Stimulated activated naive B cell treated with anti-CD40 and anti-IgM and Interleukin-4, amounts not matched to agents 10 μg/mL and 1 μg/mL and 100 μg/mL, for 72 hours (primary cell): ENCODE measurements at places on chromosomes 2 and 18.

GRCh38 chr2:32756074-32756727 lies 128.4 kb downstream of the TTC27 start:
- DNase-seq, result no peak

DNA sequence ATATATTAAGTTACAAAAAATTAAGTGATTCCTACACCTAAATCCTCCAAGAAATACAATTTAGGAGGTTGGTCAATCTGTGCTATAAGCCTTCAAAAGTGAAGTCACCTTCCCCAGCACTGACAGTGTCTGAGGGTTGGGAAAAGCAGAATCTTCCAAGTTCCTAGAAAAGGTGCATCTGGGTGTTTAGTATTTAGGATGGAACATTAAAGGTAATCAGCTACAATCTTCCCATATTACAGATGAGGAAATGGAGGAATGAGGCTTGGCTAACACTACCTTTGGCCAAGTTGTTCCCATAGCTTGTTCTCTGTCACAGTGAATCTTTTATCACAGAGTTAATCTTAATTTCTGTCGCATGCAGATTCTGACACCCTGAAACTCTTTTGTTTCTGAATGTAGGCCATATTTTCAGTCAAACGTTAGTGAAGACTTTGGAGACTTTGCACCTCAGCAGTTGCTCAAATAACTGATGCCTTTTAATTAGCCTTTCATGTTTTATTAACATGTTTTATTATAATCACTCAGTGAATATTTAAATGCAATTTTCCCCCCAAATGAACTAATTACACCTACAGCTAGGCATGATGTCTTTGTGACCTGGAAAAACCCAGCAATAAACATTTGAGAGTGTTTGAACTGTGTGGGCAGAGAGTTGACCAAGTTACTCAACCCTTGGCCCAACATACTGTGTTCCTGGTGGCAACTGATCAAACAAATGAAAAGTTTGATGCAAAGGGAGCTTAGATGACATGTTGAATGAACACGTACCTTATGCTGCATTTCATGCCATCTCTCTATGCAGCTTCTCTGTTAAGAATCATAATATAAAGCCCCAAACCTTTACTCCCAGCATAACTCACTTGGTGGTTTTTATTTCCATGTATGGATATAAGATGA lies 17.6 kb downstream of the FN1 start:
- no peak for DNase-seq

DNA sequence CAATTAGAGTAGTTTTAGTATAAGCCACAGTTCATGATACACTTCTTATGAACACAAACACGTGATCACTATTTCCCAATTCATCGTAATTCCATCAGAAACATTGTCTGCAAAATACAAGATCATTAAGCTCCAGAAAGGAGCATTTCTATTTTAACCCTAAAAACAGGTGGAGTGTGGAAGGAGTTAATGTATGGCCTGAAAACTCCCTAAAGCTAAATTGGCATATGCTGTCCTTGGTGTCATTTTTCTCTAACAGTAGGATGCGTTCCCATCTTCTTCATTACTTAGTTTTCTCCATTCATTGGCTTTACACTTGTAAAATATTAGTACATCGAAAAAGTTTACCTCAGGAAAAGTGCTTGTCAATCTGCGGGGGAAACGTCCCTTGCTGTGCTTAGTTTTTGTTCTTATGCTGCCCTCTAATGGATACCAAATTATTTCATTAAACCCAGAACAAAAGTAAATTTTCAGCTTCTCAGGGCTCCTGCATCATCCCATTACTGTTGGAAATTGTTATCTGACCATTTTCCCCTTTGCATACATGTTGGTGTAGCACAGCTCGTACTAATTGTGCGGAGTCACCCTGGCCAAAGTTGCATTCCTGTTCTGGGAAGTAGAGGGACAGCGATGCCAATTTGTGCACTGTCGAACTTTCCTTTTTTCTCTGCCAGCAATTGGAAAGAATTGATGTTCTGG lies 153.4 kb downstream of the GPD2 start:
- no peak for DNase-seq

DNA sequence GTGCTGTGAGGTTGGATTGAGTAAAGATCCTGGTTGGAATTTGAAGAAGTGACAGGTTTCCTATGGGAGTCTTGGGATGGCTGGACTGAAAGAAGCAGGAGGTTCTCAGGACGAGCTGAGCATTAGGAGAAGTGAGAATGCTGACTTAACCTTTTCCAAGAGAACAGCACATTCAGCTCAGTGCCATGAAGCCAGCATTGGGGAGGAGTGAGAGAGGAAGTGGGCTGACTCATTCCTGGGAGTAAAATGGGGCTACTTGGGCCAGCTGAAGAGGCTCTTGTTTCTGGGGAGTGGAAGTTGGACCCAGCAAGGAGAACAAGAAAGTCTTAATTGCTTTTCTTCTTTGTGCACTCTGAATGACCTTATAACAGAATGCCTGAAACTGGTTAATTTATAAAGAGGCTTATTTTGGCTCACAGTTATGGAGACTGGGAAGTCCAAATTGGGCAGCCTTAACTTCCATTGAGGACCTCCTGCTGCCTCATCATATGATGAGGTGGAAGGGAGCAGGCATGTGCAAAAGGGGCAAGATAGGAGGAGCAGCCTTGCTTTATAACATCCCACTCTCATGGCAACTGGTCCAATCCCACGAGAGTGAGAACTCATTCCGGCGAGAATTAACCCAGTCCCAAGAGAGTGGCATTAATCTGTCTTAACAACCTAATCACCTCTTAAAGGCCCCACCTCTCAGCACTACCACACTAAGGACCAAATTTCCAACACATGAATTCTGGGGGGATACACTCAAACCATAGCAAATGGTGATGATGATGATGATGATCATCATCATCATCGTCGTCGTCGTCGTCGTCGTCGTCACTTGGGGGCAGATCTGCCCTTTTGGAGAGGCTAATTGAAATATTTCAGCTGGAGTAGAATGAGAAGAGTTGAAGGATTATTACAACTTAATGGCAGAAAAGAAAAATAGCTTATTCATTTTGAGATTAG lies 26.1 kb downstream of the DGUOK start:
- no peak for DNase-seq

DNA sequence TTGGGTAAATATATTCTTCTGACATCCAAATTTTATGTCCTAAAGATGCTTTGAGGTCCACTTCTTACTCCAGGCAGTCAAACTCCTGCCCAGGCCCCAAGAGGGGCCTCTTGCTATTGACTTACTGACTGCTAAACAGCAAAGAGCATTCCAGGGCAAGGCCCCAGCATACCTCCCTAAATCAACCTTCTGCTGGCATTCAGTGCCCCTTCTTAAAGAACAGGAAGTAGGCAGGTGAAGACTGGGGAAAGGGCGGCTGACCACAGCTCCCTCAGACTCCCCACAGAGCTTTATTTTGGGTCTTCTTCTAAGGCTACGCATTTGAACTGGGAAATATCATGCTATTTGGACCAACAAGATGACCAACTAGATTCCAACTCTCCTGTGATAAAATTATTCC lies 68.9 kb downstream of the USP40 start:
- no peak for DNase-seq

- DNase-seq, result no peak
Observed at GRCh38 chr2:234259440-234259839, 208.9 kb downstream of the SPP2 start.

DNA sequence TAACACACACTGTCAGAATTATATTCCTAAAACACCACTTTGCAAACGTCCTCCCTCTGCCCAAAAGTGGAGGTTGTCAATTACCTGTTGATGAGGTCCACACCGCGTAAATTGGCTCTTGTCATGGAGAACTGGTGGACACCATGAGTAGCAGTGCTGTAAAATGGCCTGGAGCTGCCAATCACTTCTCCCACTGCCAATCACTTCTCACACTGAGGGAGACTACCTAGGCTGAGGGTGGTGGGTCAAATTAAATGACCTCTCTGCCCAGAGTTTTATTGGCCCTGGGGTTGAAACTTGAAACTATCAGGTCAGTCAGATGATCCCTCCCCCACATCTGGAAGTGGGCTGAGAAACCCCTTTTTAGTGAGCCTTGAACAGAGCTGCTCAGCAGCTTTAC lies 89.6 kb downstream of the SOWAHC start:
- DNase-seq, result no peak
